ENCODE measurements at places on chromosomes 2 and 18.

- no peak for DNase-seq
Measured at GRCh38 chr2:218517434-218518206, 50.5 kb downstream of the USP37 start.

GRCh38 chr2:154554046-154554445 is 144.4 kb upstream of the KCNJ3 start:
- DNase-seq: no peak

GRCh38 chr2:26805241-26805676 is 19.4 kb downstream of the CENPA start:
- DNase-seq: no peak

DNA sequence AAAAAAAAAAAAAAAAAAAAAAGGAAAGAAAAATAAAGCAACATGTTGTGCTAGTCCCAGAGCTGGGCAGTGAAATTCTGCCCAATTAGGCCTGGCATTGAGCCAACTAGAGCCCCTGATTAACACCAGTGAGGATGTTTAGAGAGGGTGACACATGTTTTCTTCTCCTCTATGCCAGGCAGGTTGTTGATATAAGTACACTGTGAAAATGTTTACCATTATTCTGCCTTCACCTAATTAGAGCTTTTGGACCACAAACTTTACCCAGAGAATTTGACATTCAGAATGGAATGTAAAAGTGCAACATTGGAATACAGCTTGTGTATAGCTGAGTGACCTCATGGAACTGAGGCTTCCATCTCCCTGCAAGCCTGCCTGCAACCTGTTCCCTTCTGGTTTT is 95.9 kb upstream of the MSH2 start:
- DNase-seq: peak; percentile 6

- DNase-seq: no peak
Measured at GRCh38 chr18:43279015-43279744, 1.9 kb upstream of the SYT4 start.

DNA sequence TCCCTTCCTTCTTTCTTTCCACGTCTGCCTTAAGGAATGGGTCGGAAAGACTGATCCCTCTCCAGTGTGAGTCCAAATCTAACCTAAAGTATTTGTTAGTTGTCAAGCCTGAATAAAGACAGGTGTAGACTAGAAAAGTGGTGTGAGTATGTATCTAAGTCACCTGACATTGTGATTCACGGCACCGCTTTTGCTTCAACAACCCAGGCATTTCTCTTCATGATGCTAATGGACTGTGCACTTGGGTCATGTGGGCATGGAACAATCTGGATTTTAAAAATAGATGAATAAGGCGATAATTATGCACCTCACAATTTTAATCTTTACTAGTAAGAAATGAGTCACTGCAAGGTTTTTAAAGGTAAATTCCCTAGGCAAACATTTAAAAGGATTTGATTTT is 107.5 kb downstream of the LIPG start:
- DNase-seq: no peak

DNA sequence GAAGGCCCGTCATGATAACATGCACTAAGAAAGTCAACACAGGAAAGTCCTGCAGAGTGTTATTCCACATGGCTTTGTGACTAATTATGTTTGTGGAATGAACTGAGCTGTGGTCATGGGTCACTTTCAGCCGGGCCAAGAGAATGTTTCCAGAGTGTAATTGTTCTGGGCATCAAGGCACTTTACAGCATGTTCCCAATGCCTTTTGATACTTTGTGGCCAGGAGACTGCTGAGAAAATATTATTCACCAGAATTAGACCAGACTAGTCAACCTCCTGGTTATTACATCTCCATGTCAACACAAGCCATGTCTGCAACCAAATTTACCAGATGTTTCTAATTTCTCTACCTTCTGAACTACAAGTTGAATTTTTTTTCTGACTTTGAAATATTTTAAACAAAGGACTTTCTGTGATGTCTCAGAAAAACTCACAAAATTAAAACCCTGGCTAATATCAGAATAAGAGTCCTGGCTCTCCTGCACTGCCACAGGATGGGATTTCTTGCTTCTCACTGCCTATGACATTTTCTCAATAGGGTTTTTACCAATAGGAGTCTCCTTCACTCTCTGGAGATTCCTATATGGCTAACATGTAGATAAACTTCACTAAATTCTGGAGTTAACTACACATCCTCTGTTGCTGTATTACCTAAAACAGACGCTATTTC is 90.6 kb upstream of the WDR75 start:
- no peak for DNase-seq

- peak; percentile 64 for DNase-seq
Measured at GRCh38 chr18:48293954-48294898, 115.0 kb downstream of the ZBTB7C start.

DNA sequence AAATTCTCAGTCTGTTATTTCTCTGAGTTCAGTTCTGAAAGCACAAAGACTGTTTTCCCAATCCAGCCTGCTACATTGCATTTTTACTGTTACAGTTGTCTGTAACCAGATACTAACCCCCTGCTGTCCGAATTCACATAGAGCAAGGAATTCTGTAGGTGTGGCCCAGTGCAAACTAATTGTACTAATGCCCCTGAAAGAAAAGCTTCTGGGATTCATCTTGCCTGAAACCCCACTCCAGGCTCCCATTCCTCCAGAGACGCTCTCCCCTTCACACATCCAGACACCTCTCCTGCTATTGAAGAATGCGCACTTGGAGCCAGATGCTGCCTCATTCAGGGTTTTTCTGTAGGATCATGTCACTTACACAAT is 127.0 kb downstream of the TTC32 start:
- DNase-seq: no peak

DNA sequence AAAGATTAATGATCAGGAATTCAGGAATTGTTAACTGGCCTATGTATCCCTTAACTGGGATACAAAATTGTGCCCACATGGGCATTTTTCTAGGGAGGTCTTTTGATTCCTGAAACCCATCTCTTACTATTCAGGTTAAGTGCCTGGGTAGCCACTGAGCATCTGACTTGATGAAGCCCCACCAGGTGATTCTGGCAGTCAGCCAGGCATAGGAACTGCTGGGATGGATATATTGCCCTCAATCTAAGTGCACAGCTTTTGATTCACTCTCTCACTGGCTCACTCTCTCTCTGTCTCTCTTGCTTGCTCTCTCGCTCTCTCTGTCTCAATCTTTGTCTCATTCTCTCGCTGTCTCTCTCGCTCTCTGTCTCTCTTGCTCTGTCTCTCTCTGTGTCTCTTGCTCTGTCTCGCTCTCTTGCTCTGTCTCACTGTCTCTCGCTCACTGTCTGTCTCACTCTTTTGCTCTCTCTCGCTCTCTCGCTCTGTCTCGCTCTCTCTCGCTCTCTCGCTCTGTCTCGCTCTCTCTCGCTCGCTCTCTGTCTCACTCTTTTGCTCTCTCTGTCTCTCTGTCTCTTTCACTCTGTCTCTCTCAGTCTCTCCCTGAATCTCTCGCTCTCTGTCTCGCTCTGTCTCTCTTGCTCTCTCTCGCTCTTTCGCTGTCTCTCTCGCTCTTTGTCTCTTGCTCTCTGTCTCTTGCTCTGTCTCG is 22.3 kb downstream of the INPP1 start:
- no peak for DNase-seq

- no peak for DNase-seq
Measured at GRCh38 chr18:35822413-35822812, 150.1 kb upstream of the RMP24 start.
